ENCODE measurements at places on chromosomes 3 and 15.

DNA sequence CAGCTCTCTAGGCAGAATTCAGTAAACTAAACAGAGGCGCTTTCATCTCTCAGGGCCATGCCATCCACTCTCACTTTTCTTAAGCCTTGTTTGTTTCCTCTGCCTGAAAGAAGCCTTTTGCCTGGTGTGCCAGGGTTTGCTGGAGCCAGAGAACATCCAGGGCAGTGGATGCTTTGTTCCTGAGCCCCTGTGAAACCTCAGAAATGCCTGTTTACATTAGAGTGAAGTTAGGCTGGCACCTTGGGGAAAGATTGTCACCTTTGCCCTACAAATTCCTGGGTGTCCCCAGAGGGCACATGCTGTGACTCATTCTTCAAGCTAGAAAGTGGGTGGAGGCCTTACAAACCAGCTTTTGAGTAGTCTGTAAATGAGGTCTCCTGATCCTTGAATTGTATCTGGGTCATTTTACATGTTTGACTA, 10.7 kb upstream of the TRAK1 start:
- no peak for DNase-seq

DNA sequence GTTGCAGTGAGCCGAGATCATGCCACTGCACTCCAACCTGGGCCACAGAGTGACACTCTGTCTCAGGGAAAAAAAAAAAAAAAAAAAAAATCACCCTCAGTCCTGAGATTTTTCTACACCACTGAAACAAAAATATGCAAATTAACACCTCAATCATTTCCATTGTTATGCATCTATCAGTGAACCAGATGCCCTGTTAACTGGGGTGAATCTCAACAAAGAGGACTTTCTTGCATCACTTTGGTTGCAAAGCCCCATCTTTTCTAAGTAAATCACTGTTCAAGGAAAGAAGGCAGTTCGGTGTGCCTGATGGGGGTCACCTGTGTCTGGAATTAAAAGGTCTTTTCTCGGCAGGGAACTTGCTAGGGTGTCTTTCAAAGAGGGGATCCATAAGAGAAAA, 421.6 kb downstream of the EPHB1 start:
- no peak for DNase-seq

DNA sequence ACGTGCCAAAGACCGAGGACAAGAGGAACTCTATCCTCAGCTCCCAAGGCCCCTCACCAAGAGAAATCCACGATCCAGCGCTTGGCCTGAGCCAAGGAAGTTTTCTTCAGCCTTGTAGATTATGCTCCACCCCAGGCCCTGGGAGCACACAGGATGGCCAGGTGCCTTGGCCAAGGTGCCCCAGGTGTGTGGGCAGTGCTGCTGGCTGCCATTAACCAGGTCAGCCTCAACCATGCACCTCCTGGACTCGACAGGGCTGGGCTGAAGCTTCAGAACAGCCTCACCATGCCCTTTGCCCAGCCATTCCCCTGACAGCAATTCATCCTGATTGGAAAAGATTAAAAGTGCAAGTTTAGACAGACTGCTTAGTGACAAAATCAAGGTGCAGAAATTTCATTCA, 10.9 kb upstream of the MESP1 start:
- DNase-seq = no peak

GRCh38 chr15:77634266-77634962, 1.7 kb upstream of the LINGO1 start:
- peak; percentile 35 for DNase-seq

GRCh38 chr3:58049143-58049785, 41.0 kb downstream of the FLNB start:
- no peak for DNase-seq

- DNase-seq = no peak
These were observed 100.6 kb upstream of the SLC24A5 start for GRCh38 chr15:48020166-48020565.

- DNase-seq = no peak
These were observed 19.9 kb downstream of the FYCO1 start for GRCh38 chr3:45975686-45976085.

DNA sequence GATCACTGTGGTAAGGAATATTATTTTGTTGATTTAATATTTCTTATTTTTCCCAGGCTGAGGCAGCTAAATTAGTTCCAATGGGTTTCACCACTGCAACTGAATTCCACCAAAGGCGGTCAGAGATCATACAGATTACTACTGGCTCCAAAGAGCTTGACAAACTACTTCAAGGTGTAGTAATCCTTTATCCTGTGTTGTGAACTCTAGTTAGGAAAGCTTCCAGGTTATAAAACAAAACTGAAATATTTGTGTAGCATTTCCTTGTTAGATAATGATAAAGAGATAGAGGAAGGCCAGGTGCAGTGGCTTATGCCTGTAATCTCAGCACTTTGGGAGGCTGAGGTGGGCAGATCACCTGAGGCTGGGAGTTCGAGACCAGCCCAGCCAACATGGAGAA, 11.1 kb downstream of the RAD51 start:
- DNase-seq = no peak

All from COR-L47 (cell line).